Stimulated activated CD8-positive, alpha-beta memory T cell treated with anti-CD3 and anti-CD28 coated beads, Interleukin-12 subunit alpha, Interleukin-12 subunit beta, amount 100 ng/mL, for 4 hours (primary cell): ENCODE measurements at places on chromosomes 7 and 10.

DNA sequence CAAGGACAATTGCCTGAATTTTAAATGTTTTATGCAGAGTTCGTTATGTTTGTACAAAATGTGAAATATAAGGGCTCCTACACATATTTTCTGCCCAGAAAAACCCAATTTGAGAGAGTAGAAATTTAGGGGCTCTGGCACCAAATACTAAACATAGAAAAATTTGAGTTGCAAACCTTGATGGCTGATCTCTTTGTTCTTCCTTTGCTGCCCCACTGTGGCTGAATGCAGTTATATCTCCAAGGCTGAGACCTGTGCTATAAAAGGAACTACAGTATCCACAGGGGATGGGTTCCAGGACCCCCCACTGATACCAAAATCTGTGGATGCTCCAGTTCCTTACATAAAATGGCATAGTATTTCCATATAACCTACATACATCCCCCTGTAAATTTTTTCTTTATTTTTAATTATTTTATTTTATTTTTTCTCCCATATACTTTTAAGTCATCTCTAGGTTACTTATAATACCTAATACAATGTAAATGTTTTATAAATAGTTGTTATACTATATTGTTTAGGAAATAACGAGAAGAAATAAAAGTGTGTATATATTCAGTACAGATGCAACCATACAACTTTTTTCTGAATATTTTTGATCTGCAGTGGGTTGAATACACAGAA is 22.5 kb downstream of the CFAP43 start:
- DNase-seq = no peak

GRCh38 chr10:110216942-110217661 is 9.7 kb downstream of the MXI1 start:
- no peak for DNase-seq

GRCh38 chr7:2880874-2881533 is 36.9 kb upstream of the GNA12 start:
- DNase-seq = no peak

GRCh38 chr10:45353186-45353585 is 20.8 kb upstream of the ALOX5 start:
- DNase-seq = no peak

GRCh38 chr10:71136036-71136721 is 76.2 kb upstream of the UNC5B start:
- no peak for DNase-seq

- no peak for DNase-seq
Observed at GRCh38 chr7:136874393-136875032, 6.1 kb downstream of the CHRM2 start.

GRCh38 chr10:62738916-62739315 is 65.6 kb upstream of the ADO start:
- DNase-seq = no peak

- DNase-seq = no peak
Observed at GRCh38 chr7:3386423-3387190, 85.6 kb downstream of the SDK1 start.

- no peak for DNase-seq
Observed at GRCh38 chr7:46170792-46171191, 249.7 kb upstream of the IGFBP3 start.

DNA sequence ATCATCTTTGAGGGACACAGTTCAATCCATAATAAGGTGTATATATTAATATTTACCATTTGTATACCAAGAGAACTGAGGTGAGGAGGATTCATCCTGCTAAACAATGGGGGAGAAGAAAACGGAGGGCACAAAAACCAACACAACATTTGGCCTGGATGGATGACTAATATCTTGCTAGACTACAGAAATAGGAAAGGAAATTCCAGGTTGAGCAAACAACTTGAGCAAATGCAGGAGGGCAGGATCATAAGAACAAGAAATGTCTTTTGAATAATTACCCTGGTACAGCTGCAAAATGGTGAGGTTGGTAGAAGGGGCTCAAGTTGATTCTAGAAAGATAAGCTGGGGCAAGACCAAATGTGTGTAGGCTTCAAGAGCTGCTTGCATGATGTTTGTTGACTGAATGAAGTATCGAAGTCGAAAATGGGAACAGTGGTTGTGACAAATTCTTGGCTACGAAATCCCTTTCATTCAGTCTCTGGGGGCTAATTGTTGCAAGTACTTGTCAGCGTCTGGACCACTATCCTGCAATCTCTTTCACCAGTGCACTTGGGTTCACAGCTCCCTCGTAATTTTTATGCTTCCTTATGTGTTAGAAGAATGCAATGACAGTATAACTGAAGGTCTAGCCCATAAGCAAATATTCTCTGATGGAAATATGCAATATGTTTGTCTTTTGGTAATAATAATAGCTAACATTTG is 176.2 kb downstream of the PTEN start:
- no peak for DNase-seq

- no peak for DNase-seq
Observed at GRCh38 chr10:109062371-109062770, 860.9 kb downstream of the XPNPEP1 start.

DNA sequence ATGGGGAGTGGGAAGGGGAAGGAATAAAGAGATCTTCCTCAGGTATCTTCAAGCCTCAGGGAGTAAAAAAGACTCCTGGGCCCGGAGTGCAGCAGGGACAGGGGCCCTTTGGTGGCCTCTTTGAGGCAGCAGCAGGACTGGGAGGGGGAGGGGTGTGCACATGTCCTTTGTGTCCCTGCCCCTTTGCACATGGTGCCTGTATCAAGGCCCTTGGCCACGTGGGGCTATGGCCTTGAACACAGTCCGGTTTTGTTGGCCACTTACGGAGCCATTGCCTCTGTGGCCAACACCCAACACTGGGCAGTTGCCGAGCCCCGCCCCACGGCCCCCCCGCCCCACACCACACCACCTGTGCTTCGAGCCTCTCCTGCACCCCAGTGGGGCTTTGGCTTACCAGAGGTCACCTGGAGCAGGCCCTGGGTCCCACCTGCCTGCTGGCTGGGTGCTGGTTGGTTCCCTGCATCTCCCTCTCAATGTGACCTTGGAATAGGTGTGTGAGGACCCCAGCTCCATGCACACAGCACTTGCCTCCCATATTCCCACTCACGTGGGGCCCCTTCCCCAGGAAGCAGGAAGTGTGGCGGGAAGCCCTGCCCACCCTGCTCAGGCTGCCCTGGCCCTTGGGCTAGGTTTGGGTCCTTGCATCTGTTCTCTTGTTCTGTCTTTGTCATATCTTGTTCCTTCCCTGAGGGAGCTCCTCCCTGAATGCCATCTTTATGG is 5.4 kb downstream of the SAP25 start:
- no peak for DNase-seq

- no peak for DNase-seq
Observed at GRCh38 chr10:116741391-116742351, 695 bp downstream of the HSPA12A start.

- no peak for DNase-seq
Observed at GRCh38 chr10:5508786-5509185, 9.4 kb upstream of the CALML5 start.

GRCh38 chr7:26584987-26585665 is 279.3 kb downstream of the SKAP2 start:
- no peak for DNase-seq

DNA sequence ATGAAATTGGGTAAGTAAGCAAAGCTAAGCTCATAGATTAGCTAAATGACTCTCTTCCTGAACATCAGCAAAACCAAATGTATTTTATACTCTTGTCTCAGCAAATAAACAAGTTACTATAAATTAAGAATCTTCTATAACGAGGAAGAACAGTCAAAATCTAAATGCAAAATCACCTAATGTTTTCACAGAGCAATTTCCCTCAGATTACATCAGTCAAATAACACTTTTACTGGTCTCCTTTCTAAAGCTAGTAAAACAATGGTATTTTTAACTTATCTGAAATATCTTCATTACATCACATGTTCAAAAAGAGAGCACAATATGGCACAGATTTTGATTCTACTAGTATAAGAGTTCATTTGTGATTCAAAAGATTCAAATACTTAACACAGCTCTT is 16.5 kb upstream of the GPR22 start:
- no peak for DNase-seq

DNA sequence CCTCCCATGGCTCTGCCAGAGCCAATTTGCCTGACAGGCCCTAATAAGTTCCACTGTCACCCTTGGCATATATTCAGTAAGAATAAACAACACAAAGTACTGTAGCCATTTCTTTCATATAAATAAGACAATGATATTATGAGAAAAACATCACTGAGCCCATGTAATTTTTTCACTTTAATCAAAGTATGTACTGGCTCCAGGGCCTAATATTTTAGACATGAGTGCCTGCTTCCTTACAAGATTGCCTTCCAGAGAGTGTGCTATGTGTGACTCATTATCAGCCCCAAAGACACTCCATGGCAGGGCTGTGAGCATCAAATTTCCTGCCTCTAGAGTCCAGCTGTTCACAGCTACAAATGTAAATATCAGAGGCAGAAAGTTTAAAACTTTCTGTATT is 297.6 kb downstream of the LHFPL3 start:
- no peak for DNase-seq

GRCh38 chr7:117218700-117219099 is 104.2 kb downstream of the WNT2 start:
- DNase-seq = no peak

DNA sequence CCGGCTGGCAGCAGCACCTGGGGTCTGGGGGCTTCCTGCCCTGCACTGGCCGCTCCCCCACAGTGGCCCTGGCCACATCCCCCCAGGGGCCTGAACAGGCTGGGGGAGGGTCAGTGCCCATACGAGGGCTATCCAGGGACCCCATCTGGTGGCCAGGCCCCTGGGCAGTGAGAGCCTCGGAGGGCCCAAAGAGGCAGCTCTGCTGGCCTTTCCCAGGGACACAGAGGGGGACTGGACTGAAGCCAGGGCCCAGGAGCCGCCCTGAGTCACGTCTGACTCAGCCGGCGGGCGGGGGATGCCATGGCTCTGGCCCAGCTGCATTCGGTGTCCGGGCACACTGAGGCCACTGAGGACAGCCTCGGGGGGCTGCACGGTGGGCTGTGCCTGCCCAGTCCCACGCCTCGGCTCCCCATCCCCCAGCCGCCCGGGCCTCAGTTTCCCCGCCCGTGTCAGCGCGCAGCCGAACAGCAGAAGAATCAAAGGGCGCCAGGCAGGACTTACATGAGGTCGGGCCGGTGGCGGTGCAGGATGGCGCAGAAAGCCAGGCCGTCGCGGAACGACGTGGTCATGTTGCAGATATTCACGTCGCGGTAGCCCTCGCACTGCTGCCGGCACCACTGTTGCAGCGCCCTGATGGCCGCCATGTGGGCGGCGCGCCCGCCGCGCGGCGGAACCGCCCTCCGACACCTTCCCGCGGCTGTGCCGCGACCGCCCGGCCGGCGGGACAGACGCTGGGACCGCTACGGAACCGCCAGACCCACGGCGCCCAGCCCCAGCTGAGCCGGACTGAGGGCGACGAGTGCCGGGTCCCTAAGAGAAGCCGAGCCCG is at the start of gene MICALL2:
TSS of gene MICALL2 (minus strand) at position 788 of the 829 bp plus-strand sequence. CDS start at position 644, 144 bp downstream.
- DNase-seq = no peak

DNA sequence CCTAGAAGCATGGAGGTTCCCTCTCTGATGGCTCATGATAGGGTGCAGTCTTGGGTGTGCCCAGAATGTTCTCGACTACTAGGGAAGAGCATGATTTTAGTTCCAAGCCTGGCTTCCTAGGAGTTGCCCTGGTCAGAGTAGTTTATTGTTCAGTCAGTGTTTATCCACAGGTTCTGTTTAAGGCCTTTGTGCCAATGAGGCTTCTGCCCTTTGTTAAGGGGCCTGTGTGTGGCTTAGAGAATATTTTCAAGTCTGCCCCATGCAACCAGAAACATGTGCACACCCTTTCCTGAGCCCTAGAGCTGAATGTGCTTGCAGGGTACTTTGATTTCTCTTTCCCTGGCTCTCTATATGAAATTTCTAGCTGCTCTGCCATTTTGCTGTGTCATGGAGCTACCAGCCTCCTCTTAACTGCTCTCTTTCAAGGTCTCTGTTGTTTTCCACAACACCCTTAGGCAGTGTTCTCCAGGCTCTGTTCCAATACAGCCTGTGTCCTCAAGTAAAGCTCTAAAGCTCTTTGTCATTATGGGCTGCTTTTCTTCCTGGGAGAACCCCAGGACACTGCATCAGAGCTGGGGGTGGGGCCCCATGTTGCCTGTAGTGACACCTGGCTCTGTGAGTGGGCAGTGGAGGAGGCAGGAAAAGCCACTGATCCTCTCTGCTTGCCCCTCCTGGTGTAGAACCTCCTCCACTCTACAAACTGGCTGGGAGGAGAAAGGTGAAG is 34.1 kb upstream of the TSPAN33 start:
- DNase-seq = no peak

DNA sequence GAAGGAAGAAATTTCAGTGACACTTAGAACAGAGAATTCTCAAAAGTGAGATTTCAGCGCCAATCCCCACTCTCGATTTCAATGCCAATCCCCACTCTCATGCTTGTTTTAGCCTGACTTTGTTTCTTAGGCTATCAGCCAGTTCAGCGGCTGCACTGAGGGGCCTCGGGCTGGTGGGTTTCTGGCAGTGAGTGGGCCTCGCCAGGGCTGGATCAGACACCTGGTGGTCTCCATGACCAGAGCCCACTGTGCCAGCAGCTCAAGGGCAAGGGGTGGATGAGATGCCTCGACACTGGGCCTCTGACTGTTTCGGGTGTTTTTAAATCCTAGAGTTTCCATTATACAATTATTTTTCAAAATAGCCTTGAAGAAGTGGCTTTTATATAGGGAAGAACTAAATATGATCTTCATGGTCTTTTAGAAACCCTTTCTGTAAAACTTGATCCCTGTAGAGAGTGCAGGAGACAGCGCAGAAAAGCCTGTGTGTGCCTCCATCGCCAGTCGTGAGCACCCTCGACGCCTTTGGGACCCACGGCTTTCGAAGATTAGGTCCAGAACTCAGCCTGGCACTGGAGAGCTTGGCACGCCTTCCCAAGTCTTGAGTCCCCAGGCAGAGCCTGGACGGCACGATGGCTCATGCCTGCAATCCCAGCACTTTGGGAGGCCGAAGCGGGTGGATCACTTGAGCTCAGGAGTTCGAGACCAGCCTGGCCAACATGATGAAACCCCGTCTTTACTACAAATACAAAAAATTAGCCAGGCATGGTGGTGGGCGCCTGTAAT is 76.2 kb downstream of the INPP5A start:
- DNase-seq = no peak

- no peak for DNase-seq
Observed at GRCh38 chr7:8205031-8205387, 57.0 kb downstream of the ICA1 start.

DNA sequence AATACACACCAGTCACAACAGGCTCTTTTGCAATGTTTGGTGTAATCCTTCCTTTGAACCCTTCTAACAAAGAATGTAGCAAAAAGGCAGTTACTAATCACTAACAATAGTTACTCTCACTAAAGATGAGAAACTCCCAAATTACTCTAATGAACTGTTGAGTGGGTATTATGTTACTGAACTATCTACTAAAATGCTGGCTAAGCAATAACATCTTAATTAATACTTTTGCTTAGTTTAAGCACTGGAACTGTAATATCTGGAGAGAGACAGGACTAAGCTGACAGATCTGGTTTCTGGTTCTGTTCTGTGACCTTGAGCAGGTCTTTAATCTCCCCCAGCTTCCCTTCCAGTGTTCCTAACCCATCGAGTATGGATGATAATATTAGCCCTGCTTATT is 241.7 kb downstream of the CHCHD3 start:
- DNase-seq = no peak

- no peak for DNase-seq
Observed at GRCh38 chr10:46291817-46292572, 5.2 kb downstream of the ANTXRL start.

GRCh38 chr7:135976312-135977006 is 700 bp downstream of the MTPN start:
- no peak for DNase-seq
